ENCODE measurements at places on chromosomes 6 and 20.
A peak's percentile ranks its signal among the peaks of the same experiment; 100 is the strongest.

- DNase-seq, result peak; percentile 80
These were observed 37.5 kb upstream of the MRPS18A start for GRCh38 chr6:43724914-43725642.

DNA sequence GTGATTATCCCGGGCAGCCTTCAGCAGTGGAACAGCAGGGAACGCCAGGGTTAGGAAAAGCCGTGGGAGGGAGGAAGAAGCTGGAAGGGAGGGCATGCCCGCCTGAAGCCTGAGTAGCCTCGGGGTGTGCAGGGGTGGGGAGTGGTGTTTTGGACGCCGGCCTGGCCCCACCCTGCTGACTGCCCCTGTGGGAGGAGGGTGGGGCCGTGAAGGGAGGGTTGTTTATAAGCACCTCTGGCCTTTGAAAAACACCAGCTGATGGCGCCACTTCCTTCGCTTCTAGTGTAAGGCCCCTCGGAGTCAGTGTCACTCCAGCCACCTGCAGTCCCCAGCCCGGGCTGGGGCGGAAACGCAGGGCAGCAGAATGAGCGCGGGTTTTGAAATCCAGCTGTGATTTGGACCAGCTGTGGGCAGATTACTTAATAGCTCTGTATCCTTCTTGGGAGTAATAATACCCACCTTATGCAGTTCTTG, 52.8 kb upstream of the BMP6 start:
- DNase-seq, result no peak

- no peak for DNase-seq
These were observed 12.6 kb downstream of the ADTRP start for GRCh38 chr6:11766043-11766442.

DNA sequence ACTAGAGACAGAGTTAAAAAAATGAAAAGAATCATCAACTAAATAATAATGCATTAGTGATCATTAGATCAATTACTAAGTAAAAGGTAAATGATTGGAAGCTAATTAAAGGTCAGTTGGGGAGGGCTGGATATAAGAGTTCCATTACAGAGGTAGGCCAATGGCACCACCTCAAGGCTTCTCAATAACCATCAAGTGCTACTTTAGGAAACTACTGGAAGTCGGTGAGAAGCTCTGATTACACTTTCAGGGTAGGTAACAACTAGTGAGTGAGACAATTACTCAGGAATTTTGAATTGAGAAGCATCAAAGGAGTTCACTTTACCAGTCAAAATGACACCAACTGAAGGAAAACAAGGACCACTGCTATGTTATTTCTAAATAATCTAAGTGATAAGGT, 90.2 kb upstream of the HDAC2 start:
- no peak for DNase-seq

DNA sequence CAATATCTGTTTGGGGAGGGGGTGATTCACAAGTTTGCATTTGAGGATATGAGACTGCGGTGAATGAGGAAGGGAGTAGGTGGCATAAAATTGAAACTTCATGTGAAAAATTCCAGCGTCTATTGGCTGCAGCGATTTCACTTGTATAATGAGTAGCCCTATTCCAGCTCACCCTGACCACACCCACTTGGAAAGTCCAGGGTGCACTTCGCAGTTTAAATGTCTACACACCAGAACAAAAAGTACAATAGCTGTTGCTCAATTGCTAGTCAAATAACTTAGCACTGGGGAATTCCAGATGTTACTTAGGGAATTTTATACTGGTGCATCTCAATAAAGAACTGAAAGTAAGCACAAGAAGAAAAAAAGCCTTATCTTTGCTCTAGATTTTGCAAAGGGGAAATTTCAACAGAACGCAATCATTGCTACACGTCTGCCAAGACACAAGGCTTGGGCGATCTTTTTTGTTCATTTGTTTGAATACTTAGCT, 6.3 kb downstream of the TNFAIP3 start:
- peak; percentile 79 for DNase-seq

DNA sequence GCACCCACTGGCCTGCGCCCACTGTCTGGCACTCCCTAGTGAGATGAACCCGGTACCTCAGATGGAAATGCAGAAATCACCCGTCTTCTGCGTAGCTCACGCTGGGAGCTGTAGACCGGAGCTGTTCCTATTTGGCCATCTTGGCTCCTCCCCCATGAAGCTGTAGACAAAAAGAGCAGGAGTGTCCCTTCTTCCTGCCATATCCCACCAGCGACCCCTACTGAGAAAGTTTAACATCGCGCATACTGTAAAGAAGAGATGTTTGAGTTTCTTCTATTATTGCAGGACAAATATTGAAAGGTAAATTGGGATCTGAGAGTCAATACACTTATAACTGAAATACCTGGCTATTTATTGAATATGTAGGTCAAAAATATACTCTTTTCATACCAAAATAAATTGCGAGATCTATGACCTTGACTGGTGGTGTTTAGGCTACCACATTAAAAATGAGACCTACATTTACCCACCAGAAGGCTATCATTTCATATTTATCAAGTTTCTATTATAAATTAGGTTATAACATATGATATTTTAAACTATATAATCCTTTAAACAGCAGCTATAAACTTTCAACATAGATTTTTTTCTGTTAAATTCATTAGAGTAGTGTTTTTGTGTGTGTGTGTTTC, 586.3 kb downstream of the HTR1B start:
- DNase-seq, result no peak

- no peak for DNase-seq
These were observed 828.6 kb upstream of the CITED2 start for GRCh38 chr6:140202964-140203515.
